ENCODE measurements at places on chromosomes 4 and X. TPM values are rescaled to one million over a fixed set of nuclear protein-coding genes. Genes with fewer than 3 reads are reported as not detected.

GRCh38 chr4:104743215-104743653 is 248.5 kb upstream of the CXXC4 start:
- no peak for DNase-seq

DNA sequence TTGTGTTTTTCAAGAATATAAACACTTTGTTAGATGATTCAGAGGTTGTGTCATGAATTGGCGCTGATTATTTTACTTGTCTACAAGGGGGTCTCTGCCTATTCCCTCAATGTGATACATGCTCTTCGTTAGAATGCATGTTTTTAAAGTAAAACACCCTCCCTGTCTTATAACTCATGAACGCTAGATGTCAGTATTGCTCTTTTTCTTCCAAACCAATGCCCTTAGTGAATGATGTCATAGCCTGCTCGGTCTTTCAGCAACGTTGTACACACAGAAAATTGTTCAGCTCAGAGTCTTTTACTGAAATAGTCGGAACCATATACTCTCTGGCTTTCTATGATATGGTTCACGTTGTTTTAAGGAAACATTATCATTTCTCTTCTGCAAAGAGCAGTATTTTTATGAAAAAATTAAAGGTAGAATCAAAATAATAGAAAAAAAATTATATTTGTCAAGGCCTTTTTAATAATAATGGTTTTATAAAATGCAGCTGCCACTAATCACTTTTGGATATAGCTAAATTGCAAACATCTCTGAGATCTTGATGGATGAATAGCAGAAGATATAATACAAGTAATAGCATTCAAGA is 292.9 kb downstream of the TLL1 start:
- DNase-seq: peak; percentile 86

- DNase-seq: no peak
Measured at GRCh38 chrX:120315776-120316175, 4.5 kb upstream of the TMEM255A start.

- DNase-seq: peak; percentile 63
Measured at GRCh38 chr4:15162465-15163283, 160.4 kb downstream of the CPEB2 start.

MAGEB17 gene
- not detected for total RNA-seq

DNA sequence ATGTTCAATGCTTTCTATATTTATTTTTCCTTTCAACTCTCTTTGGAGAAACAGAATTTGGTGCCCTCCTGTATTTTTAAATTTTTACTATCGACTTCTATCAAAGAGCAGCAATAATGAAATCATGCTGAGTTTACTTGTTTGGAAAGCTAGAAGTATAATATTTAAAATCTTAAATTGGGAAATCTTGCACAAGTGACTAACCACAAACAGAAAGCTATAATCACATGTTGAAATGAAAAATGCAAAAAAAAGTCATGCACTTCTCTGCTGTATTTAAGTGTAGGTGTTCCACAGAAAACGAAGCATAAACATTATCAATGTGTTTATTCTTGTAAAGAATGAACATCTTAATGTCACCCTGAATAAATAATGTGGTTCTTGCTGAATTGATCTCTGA is 306.1 kb downstream of the PCDH18 start:
- no peak for DNase-seq

DNA sequence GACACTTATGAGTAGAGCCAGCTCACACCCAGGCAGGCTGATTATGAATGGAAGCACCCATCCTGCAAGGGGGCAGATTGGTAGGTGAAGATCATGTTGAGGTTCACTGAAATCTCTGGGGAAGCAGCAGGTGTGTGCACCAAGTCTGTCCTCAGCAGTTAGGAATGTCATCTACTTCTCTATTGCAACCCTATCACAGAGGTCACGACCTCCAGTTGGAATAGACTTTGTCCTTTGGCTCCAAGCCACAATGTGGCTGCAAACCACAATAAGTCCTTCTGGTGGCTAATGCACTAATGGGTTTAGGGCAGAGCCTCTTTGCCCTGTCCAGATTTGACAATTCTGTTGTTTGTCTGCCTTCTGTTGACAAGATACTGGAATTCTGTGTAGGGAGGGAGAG is 1056.7 kb downstream of the PCDH19 start:
- no peak for DNase-seq

DNA sequence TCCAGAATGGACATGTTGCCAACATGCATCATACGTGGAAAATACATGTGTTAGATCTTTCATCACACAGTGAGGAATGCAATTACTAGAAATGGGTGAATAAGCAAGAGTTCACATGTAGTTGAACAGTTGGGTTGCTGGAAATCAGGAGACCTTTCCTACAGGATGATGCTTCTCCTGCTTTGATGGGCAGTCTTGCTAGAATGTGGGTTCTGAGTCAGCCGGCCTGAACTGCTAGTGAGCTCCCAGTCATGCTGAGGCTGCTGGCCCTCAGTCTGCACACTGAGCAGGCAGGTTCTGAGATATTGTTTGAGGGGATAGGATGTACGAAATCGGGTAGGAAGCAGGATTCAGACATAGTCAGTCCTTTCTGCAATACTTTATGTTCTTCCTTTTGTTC is 20.2 kb downstream of the MSL3 start:
- no peak for DNase-seq

PTCHD1 gene
- total RNA-seq: 0.03 TPM

- no peak for DNase-seq
Measured at GRCh38 chr4:171954650-171955049, 141.4 kb downstream of the GALNTL6 start.

DNA sequence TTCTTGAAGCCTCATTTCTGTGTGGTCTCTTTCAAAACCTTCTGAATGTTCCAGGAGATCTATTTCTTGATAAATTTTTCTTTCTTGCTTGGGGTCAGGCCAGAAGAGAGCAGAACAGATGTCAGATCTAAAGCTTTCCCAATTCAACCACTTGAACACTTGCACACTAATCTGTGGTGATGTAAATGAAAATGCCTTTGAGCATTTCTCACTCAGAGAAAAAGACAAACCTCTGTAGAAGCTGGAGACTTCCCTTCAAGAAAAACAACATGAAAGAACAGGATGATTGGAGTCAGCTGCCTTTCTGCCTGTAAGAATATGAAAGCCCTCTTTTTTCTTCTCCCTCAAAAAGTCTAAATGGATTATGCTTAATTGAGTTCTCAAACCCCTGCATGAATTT is 11.2 kb downstream of the IGFBP7 start:
- peak; percentile 94 for DNase-seq

- no peak for DNase-seq
Measured at GRCh38 chrX:149837639-149838038, 43.3 kb upstream of the MAGEA8 start.

SULT1E1 gene
- total RNA-seq: not detected

- DNase-seq: no peak
Measured at GRCh38 chr4:158250321-158250720, 40.0 kb downstream of the TMEM144 start.

ITIH6 gene
- total RNA-seq: not detected

DNA sequence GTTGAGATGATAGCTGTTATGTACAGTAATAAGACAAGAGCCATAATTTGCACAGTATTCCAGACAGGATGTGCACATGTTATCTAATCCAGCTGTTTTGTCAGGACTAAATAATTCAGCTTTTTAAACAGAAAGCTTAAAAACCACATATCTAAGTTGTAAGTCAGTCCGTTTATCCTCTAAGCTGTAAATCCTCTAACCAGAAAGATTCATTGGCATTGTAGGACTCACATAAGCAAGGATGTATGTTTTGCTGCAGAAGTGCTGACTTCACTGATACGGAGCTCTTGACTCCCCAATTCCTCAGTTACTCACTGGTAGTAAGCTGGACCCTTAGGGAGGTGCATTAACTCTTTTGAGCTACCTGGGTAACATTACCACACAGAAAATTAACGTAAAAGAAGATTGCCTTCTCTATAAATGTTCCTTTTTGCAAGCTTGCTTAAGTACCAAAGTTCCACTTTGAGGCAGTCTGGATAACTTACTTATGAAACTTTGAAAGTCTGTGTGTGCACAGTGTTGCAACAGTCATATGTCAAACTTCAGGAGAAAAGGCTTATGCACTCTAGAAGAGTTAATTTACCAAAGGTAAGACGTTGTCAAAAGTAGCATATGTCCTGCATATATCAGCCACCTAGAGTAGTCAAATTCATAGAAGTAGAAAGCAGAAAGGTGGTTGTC is 58.3 kb upstream of the MAGEB2 start:
- DNase-seq: no peak

- DNase-seq: no peak
Measured at GRCh38 chr4:119598521-119598920, 30.1 kb downstream of the PDE5A start.

GRCh38 chr4:125693228-125693627 is 378.5 kb downstream of the FAT4 start:
- DNase-seq: no peak

L1CAM gene
- total RNA-seq: 78.9 TPM

DNA sequence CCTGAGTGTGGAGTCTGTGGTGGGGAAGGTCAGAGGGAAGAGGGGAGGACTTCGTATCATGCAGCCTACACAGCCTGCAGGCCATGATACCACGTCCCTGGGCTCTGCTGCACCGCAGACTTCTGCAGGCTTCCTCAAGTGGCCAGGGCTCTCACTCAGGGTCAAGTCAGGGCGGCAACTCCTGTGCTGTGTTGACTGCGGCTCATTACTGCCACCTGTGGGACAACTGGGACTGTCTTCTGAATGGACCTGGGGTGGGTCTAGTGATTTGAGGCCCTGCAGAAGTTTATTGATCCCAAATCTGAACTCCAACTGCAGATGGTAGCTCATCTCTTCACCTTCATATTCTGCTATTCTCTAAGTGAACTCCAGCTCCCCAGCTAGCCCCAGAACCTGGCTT is 167.1 kb downstream of the NSUN7 start:
- DNase-seq: peak; percentile 70

- peak; percentile 30 for DNase-seq
Measured at GRCh38 chr4:21191317-21191716, 491.1 kb downstream of the PACRGL start.

FGD1 gene
- total RNA-seq: 7.7 TPM

GRCh38 chr4:182325397-182325796 is 82.2 kb downstream of the TENM3 start:
- no peak for DNase-seq

GRCh38 chr4:128303986-128304385 is 16.4 kb upstream of the PGRMC2 start:
- no peak for DNase-seq

GRCh38 chr4:110135523-110135922 is 62.9 kb downstream of the ELOVL6 start:
- no peak for DNase-seq

DNA sequence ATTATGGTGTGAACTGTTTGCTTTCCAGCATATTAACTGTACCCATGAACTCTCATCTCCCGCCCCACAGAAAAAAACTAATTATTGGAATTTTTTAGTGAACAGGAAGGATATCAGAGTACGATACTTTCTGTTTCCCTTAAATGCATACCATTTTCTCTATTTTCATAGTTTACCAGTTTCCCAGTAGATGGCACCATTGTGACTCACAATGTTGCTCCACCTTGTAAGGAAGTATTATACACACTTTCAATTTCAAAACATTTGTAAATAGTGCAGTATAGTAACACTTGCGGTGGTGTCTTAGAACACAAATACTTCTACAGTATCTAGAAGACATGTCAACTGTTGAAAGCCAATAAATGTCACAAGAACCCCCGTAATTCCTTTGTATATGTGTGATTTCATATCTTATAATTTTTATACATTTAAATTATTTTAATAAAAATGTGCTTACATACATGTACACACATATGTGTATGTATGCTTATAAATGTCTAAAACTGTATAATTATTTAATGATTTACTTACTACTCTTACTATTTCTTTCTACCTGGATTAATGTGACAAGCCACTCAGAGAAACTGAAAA is 167.3 kb downstream of the SLIT2 start:
- peak; percentile 70 for DNase-seq

- DNase-seq: peak; percentile 28
Measured at GRCh38 chr4:162865102-162865501, 301.6 kb downstream of the NAF1 start.

All from SK-MEL-5 (cell line).